CD4-positive, alpha-beta memory T cell (primary cell): ENCODE measurements at places on chromosomes 1 and 21. TPM values are rescaled to one million over a fixed set of nuclear protein-coding genes. Genes with fewer than 3 reads are reported as not detected.

The VSIG8 gene
- not detected for total RNA-seq

The ANGPTL1 gene
- total RNA-seq, result not detected

DNA sequence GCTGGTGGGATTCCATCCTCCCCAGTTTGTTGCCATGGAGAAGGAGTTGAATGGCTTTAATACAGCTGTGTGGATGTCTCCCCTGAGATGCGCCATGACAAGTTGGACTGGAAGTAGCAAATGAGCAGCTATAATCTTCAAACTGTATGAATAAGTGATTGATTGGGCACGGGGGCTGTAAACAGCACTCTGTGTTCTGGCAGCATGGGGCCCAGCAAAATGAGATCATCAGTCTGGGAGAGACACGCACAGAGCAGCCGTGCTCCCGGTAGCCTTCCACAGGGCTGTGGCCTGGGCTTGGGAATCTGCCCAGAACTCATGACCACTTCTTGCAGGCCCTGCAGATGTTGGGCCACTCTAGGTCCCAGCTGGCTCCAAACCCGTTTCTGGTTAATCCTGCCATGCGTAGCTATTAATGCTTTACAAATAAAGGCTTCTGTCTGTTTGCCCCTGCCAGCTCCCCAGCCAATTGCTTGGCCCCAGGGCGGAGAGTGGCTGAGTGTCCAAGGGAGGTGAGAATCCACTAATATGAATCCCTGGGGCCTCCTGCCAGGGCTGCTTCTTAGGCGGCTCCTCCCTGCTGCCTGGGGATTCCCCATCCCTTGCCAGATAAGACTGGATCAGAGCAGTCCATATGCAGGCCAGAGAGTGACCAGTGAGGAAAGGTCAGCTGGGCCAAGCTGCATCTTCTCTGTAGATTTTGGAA lies 642.9 kb downstream of the AJAP1 start:
- DNase-seq, result no peak

GRCh38 chr1:108584428-108584856 lies 24.5 kb downstream of the EEIG2 start:
- no peak for DNase-seq

- no peak for DNase-seq
Observed at GRCh38 chr1:41714638-41715389, 203.9 kb downstream of the HIVEP3 start.

DNA sequence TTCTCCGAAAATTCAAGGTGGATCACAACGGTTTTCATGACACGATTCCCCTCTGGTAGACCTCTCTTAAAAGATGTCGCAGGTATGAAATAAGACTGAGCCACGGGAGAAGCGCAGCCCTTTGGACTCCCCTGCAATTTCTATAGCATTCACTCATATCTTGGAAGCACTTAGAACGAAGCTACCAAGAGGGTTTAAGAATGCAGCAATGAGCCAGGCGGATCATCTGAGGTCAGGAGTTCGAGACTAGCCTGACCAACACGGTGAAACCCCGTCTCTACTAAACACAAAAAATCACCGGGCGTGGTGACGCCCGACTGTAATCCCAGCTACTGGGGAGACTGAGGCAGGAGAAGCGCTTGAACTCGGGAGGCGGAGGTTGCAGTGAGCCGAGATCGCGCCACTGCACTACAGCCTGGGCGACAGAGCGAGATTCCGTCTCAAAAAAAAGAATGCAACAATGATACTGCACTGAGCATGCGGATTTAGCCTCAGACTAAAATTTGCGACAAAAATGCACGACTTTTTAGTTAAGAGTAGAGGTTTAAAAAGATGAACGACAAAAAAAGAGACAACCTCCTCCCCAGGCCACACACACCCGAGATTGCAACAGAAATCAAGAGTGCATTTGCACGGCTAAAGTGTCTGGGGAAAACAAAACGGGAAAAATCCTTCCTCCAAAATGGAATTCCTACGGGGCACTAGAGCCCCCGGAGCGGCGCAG lies 743 bp downstream of the TOMM20 start:
- DNase-seq, result no peak

The FOXD2 gene
- 0.64 TPM for total RNA-seq

DNA sequence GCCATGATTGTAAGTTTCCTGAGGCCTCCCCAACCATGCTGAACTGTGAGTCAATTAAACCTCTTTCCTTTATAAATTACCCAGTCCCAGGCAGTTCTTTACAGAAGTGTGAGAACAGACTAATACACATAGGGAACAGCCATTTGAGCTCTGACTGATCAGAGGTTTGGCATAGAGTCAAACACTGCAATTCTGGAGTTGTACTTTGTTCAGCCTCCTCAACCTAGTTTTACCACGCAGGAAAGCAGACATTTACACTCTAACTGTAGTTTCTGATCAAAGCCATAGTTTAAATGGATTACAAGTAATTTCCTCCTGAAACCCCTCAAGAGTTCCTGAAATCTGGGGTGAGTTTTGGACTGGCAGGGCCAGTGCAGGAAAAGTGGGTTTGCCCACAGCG lies 218.2 kb downstream of the TNR start:
- no peak for DNase-seq

The ZSWIM5 gene
- total RNA-seq, result 3.4 TPM

The LMOD1 gene
- not detected for total RNA-seq

The TSPEAR gene
- not detected for total RNA-seq

- DNase-seq, result no peak
Observed at GRCh38 chr1:40344597-40344996, 27.5 kb upstream of the COL9A2 start.
